CD4-positive, alpha-beta T cell treated with Interleukin-21 for 1 hour (primary cell): ENCODE measurements at places on chromosomes 1 and 21.

DNA sequence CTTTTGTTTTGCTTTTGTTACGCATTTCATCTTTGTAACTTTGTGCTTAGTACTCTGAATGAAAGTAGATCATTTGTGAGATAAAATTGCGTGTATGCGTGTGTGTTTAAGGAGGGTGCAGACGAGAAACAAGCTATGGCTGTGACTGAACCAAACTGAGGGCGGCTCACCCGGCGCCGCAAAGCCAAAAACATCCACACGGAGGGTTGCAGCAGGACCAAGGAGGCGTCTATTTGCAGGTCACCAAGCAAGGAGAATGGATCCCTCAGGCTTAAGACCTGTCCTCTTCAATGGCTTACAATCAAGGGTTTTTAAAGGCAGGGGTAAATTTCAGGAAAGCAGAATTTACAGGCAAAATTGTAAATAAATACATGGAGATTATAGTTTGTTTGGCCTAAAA is 12.8 kb downstream of the GCSAML start:
- no peak for DNase-seq

DNA sequence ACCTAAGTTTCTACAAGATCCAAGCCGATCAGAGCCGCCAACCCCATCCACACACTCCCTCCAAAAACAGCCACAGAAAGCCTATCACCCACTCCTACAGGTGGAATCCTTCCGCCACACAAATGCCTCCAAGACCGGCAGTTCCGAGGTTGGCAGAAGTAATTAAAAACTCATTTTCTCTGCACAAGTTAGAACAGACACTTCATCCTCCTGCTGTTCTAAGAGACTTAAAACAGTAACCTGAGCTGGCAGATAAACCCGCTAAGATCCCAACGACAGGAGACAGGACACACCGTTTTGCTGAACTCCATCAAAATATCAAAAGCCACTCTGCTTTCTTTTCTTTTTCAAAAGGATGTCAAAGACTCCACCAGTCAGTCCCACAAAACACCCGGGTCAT is 2.8 kb downstream of the SSBP3 start:
- no peak for DNase-seq

- no peak for DNase-seq
These were observed 235.9 kb upstream of the DMRTA2 start for GRCh38 chr1:50659107-50659662.

GRCh38 chr1:233215135-233215760 is 80.3 kb downstream of the PCNX2 start:
- no peak for DNase-seq

- no peak for DNase-seq
These were observed 37.6 kb upstream of the MRPS6 start for GRCh38 chr21:34035619-34036354.
